A172 (cell line): ENCODE measurements at places on chromosomes 4 and X. TPM values are rescaled to one million over a fixed set of nuclear protein-coding genes. Genes with fewer than 3 reads are reported as not detected.
A peak's percentile ranks its signal among the peaks of the same experiment; 100 is the strongest.

DCAF4L1 gene
- total RNA-seq, result not detected in 2 replicates

NAP1L2 gene
- 0.19 and 0.60 TPM in 2 replicates for total RNA-seq

FAM241A gene
- total RNA-seq, result 0.62 and 0.79 TPM in 2 replicates

GUCY1B1 gene
- total RNA-seq, result 3.0 and 6.1 TPM in 2 replicates

DGKK gene
- total RNA-seq, result not detected in 2 replicates

NXF2B gene
- 0.29 and 1.2 TPM in 2 replicates for total RNA-seq

SLC4A4 gene
- not detected in 2 replicates for total RNA-seq

RAPGEF2 gene
- 27.0 and 30.0 TPM in 2 replicates for total RNA-seq

DNA sequence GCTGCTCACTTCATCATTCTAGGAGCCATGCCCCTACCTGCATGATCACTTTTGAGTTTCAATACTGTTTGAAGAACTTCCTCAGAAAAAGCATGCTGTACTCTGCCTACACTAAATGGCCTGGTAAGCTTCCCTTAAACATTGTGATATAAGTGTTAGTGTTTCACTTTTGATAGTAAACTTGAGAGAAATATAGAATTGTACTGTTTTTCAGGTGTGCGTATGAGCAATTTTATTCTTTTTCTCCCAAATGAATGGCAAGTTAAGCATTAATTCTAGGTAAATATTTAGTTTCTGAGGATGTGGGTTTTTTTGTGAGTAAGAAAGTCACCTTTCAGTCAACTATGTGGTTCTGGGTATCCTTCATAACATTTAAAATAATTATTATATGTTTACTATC lies 484.5 kb downstream of the IL15 start:
- DNase-seq, result no peak

- no peak for DNase-seq
Observed at GRCh38 chr4:101262683-101263082, 84.6 kb downstream of the PPP3CA start.

DNA sequence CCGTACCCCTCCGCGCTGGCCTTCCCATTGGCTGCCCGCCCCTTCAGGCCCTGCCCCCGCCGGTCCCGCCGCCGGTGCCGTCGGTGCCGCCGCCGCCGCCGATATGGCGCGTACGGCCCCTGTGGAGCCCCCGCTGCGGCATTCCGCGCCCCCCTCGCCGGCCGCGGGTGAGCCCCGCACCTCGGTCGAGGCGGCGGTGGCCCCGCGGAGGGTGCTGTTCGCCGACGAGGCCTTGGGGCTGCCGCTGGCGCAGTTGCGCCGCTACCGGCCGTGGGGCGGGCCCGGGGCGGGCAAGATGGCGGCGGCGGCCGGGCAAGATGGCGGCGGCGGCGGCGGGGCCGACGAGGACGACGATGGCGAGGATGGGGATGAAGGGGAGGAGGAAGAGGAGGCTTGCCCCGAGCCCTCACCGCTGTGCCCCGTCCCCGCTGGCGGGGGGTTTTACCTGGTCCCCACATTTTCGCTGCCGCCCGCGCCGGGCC lies at the start of gene PPP1R3F:
Gene PPP1R3F, plus strand, starts transcription at position 27 of the 482 bp plus-strand sequence. Its CDS starts 77 bp downstream, at position 104.
- DNase-seq, result no peak

DNA sequence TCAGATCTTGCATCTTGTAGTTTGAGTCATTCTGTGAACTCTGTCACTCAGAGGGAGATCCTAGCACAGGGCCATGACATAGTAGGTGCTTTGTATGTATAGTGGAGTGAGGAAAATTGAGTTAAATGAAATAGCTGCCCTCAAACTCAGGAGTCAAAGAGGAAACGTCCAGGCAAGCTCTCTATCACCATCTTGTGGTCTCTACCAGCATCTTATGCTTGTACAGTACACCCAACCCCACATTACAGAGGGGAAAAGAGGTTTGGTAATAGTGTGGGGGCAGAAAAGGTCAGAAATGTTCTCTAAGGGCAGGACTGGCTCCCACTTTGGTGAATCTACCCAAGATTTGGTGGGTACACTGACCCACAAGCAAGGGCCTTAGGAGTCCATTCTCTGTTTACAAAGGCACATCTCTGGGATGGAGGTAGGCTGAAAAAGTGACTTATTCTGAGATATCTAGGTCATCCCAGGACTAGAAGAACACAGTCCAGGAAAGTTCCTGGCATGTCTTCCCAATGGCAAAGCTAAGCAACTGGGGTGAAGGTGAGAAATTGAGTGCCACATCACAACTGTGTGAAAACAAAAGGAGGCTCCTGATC lies 131.8 kb downstream of the OR13H1 start:
- peak; percentile 2 for DNase-seq

DNA sequence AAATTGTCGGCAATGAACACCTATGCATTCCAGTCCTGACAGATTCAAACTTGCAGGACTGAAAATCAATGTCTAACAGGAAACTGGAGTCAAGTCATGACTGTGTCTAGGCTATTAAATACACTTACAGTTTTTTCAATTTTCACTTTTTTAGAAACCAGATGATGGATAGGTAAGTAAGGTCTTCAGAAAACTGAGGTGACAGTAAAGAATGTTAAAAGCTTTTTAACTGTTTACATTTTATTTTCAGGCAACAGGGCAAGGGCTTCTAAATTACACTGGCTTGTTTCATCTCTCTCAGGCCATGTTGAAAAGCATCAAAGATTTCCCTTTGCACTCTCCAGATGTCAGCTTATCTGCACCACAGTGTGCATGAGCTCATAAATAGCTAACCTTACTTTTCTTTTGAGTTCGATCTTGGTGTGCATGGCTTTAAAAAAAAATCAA lies 65.2 kb downstream of the SEC24D start:
- no peak for DNase-seq

DNA sequence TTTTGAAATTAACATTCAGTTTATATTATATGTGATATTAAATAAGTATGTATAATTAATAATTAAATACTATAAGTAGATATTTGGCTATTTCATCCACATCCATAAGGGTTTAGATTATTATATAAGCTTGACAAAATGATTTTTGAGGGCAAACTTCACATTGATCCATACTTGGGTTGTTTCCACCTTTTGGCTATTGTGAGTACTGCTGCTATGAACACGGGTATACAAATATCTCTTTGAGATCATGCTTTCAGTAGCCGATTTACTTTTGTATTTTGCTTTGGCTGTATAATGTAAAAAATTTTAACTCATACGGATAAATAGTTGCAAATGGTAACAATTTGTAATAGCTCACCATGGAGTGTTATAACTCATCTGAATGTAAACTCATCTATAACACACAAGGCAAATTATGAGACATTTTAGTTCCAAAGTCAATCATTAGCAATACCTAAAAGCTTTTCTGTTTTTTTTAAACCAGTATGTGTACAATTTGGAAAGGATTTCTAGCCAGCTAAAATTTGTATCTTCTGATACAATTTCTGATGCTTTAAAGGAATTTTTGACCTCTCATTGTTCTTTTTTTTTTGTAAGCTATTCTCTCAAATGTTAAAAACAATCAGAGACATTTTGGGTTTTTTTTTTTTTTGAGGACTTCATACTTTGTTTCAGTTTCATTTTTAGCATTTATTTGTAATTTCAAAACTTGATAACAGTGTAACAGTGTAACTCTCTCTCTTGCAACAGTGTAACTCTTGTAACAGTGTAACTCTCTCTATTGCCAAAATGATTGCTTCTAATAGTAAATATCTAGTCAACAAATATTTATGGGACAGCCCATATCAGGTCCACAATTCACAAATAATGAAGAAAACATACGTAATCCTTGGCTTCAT lies 51.8 kb upstream of the ARX start:
- DNase-seq, result no peak

- no peak for DNase-seq
Observed at GRCh38 chr4:86910820-86911684, 18.8 kb upstream of the C4orf36 start.

GRCh38 chr4:94441838-94442237 lies 9.9 kb upstream of the PDLIM5 start:
- no peak for DNase-seq

- DNase-seq, result peak; percentile 54
Observed at GRCh38 chr4:91325495-91325894, 978.3 kb upstream of the GRID2 start.

- DNase-seq, result no peak
Observed at GRCh38 chrX:43527801-43528200, 128.3 kb upstream of the MAOA start.

DNA sequence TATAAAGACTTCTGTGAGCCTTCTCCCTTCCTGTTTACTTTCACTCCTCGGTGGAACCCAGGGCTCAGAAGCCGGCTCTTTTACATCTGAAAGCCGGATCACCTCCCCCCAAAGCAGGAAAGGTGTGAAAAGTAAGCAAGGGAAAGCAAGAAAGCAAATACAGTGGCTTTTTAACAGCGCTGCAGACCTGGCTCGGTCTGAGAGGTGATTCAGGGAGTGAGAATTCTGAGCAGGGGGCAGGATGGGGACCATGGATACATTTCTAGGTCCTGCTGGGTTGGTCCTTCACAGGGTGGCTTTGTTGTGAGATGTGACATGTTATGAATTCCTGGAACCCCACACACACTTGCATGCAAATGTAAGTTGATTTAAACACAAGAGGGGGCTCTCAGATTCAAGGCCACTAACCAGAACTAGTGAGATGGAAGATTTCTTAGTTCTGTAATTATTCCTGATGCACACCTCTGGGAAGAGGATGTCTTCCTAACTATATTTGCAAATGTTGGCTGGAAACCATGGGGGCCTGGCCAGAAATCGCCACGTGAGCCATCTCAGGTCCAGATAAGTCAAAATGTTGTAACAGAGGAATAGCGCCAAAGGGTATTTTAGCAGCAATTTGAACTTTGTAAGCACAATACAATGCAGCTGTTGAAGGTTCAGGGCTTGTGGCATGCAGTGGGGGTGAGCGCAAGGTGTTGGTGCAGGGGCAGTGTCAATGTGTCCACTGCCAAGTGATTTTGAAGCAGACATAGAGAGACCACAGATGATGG lies 670.1 kb upstream of the LCORL start:
- no peak for DNase-seq

GRCh38 chr4:182680234-182680653 lies 236.9 kb downstream of the DCTD start:
- no peak for DNase-seq

DNA sequence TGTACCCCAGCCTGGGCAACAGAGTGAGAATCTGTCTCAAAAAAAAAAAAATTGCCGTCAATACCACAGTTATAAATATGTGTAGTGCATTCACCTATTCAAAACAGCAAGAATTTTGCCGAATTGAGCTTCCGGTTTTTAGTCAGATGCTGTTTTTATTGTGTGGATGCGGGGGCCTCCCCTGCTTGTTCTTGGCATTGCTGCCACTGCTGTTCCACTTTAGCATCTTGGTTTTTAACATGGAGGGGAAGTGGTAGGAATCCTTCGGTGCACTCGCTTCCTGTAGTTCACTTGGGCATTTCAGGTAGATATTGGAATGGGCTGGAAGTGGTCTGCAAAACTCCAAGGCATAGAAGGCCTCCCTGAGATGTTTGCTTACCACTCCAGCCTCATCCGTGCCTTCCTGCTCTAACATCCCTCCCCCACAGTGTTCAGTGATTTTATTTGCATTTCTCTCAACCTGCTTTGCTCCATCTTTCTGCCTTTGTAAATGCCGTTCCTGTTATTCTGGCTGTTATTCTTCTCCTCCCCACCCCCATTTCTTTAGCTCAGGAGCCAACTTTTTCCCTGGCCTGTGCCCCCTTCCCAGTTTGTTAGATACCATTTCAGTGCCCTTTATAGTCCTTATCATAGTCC lies 25.5 kb downstream of the MOB1B start:
- no peak for DNase-seq

- DNase-seq, result no peak
Observed at GRCh38 chr4:80452768-80453167, 117.2 kb downstream of the CFAP299 start.

DNA sequence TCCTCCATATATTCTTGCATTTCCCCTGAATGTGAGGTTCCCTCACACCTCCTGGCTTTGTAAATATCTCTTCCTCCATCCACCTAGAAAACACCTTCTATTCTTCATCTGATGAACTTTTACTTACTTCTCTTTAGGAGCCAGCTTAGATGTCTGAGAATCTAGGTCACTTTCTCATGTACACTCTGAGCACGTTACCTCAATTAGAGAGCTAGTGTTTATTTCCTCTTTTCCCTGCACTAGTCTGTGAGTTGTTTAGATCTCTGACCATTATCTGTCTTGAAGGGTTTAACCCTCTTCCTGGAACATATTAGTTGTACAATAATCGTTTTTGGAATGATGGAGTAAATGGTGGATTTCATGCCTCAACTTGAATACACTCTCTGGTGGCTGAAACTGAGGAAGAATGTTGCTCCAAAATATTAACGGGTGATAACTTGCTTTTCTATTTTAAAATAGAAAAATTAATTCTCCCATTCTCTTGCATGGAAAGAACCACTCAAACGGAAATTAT lies 8.5 kb upstream of the NEIL3 start:
- DNase-seq, result no peak

DNA sequence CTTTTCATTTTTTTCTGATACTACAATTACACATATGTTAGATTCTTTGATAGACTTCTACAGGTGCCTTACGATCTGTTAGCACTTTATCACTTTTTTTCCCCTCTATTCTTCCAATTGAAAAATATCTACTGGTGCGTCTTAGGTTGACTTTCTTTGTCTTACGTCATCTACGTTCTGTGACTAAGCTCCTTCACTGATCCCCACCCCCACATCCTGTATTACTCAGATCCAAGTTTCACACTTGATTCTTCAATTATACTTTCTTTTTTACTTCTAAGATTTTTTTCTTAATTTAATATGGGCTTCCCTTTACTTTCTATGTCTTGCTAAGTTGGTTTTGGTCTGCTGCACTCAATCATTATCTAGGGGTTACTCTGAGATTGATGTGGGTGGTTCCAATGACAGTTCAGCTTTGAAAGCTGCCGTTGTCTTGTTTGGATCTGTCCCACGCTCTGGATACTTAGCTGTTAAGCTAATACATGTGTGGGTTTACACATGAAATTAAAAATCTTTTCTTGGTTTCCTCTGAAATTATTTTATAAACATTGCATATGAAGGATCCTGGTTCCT lies 1321.1 kb downstream of the RAPGEF2 start:
- peak; percentile 47 for DNase-seq

DNA sequence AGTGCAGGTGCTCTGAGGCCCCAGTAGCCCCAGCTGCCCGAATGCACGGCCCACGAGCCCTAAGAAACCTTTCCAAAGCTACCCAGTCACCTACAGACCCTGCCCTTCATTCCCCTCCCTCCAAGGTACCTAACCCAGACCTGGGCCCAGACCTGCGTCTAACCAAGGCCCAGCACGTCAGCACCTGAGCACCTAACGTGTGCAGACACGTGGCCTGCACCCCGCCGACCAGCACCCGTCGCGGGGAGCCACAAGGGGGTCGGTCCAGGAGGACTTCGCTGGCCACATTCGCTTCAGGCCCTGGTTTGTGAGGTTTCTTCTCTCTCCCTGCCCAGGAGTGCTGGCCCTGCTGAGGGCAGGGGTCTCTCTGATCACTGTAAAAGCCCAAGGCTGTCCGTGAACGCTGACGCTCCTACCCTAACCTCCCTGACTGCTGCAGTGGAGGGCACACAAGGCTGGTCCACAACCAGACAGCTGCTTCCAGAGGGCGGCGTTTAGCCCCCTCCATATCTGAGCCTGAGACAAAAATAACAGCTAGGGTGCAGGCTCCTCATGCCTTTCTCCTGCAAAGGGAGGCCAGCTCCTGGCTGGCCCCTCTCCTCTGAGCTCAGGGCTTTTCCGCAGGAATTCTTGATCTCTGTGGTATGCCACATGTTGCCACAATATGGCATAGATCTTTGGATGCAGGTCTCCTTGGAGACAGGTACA lies 31.8 kb downstream of the WDR1 start:
- no peak for DNase-seq

- no peak for DNase-seq
Observed at GRCh38 chr4:147102596-147102995, 156.9 kb upstream of the TTC29 start.
